Lower lobe of right lung (tissue), 2 donors: ENCODE measurements at places on chromosomes 16 and 17. TPM values are rescaled to one million over a fixed set of nuclear protein-coding genes. Genes with fewer than 3 reads are reported as not detected.
A peak's percentile ranks its signal among the peaks of the same experiment; 100 is the strongest.

DNA sequence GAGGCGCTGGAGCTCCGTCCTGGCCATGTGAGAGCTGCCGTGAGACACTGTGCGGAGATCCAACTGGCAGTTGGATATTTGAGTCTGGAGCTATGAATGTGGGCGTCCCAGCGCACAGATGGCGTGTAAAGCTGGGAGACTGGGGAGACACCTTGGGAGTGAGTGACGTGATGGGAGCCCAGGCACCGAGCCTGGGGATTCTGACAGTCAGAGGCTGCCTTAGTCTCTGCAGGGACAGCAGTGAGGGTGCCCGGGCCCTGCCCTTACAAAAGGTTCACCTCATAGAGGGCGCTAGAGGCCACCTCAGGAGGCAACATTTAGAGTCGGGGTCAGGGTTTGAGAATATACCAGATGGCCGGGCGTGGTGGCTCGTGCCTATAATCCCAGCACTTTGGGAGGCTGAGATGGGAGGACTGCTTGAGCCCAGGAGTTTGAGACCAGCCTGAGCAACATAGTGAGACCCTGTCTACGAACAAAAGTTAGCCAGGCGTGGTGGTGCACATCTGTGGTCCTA, 194.1 kb upstream of the GSE1 start:
- DNase-seq: peak; percentile 35

GRCh38 chr17:31148205-31148604, 53.4 kb downstream of the NF1 start:
- no peak for DNase-seq

- DNase-seq: no peak
These were observed 64.4 kb downstream of the EFCAB5 start for GRCh38 chr17:30005709-30006320.

GRCh38 chr16:5738586-5738985, 641.0 kb upstream of the EEF2KMT start:
- DNase-seq: no peak

- no peak for DNase-seq
These were observed 91.7 kb downstream of the SHISA6 start for GRCh38 chr17:11332706-11333105.

- DNase-seq: no peak
These were observed 6.0 kb downstream of the TIMM22 start for GRCh38 chr17:1002771-1003555.

DNA sequence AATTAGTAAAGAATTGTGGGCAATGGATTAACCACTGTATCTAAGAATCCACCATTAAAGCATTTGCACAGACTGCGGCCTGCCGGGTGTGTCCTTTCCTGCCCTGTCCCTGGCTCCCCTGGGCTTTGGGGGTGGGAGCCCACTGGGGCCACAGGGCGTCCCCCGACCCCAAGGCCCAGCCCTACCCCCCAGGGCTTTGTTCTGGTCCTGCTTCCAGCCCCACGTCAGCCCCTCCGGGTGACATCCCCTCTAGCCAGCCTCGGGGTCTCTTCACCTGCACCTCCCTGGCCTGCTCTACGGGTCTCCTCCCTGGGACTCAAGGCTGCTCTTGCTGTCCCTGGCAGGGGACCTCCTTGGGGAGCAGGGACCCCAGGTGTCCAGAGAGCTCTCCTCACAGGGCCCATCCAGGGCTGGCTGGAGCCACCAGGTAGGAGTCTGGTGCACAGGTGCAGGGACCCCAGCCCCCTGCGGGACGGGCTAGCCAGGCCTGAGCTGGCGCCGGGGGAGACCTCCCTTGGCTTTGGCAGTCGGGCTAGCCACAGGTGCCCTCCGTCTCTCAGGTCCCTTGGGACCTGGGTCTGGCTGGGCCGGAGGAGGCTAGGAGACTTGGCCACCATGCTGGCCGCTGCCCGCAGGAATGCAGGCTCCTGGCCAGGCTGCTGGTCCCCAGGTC, 6.4 kb upstream of the BAIAP3 start:
- DNase-seq: no peak

DNA sequence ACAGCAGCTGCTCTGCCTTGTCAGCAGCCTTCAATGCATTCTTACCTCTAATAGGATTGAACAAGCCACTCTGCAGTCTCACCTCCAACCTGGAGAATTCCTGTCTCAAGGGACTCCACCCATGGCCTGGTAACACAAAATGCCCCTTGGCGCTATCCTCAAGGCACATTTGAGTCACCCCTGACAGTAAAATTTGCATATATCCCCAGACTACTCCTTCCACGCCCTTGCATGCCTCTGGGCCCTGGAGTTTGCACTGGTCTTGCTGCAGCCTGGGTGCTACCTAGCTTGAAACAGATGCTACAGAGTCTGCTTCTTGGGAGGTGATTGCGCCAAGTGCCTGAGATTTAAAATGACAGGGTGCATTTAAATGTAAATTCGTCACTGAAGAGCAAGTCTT, 391.4 kb upstream of the MAF start:
- no peak for DNase-seq

The LRRC37A gene
- total RNA-seq: 3.3 TPM

The IL34 gene
- 2.6 TPM for total RNA-seq
